Effector CD4-positive, alpha-beta T cell (primary cell): ENCODE measurements at places on chromosomes 2 and 18.

DNA sequence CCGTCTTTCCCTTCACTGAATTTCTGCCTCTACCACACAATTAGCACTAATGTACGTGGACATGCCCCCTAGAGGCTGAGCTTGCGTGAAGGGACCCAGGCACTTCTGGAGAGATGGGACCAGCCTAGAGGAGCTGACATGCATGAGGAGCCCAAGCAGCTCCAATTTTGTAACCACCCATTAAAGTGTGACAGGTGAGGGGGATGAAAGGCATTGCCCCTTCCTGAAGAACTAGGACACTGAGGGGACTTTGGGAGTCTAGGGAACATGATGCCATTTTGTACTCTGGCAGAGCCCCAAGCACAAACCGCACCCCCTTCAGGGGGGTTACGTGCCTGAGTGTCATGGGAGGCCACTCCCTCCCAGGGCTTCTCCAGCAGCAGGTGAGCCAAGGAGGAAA lies 63.6 kb downstream of the HNRNPLL start:
- no peak for DNase-seq

GRCh38 chr2:169081551-169081950 lies 12.2 kb downstream of the DHRS9 start:
- no peak for DNase-seq

DNA sequence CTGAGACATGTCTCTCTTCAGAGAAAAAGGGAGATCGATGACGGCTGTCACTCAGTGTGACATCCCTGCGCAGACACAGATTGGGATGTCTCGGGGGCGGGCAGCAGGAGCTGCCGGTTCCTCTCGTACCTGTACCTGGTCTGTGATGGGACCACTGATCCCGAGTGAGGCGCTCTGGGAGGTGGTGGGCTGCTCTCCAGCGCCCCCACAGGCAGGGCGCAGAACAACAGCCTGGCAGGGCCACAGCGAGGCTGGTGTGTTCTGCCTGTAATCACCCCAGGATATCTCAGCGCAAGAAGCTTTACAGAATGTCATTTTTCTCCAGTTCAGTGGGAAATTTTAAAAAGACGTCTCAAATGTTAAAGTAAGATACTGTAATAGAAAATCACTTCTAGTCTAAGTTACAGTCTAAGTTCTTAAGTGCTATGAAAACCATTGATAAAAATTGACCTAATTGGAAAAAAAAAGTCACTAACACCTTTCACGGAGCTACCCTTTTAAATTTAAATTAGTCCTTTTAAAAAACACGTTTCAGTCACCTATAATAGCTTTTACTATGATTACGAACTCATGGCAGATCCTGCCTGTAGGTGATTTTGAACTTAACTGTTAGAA lies 189.8 kb downstream of the SNTG2 start:
- peak; percentile 7 for DNase-seq

GRCh38 chr2:654896-655295 lies 22.3 kb downstream of the TMEM18 start:
- DNase-seq: no peak

- DNase-seq: no peak
These were observed 14.6 kb upstream of the SLC9A2 start for GRCh38 chr2:102604769-102605168.

DNA sequence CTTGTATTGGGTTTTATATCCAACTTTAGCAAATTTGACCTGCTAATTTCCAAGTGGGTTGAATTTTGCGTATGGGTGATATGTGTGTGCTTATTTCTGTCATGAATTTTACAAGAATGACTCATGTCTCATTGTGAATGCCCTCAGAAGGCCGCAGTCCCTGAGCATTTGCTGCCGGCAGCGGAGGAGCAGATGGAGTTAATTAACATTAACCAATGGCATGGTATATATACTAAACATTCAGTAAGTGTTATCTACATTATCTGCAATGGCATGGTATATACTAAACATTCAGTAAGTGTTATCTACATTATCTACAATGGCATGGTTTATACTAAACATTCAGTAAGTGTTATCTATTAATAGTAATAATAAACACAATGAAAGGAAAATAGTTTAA lies 90.1 kb downstream of the DOK6 start:
- DNase-seq: no peak

GRCh38 chr2:108607706-108608301 lies 73.5 kb downstream of the LIMS1 start:
- DNase-seq: peak; percentile 31

GRCh38 chr2:95262896-95263542 lies 11.2 kb upstream of the PROM2 start:
- no peak for DNase-seq

- DNase-seq: no peak
These were observed 85.8 kb upstream of the NDUFV2 start for GRCh38 chr18:9016633-9017166.
